ENCODE measurements at places on chromosomes 16 and 17. TPM values are rescaled to one million over a fixed set of nuclear protein-coding genes. Genes with fewer than 3 reads are reported as not detected.

Gene GRAP
- total RNA-seq = 20.4 TPM

GRCh38 chr16:26606381-26607150 is 460.2 kb upstream of the C16orf82 start:
- no peak for DNase-seq

- no peak for DNase-seq
Observed at GRCh38 chr16:12065866-12066545, 89.5 kb downstream of the SNX29 start.

GRCh38 chr16:17467923-17468540 is 2.7 kb downstream of the XYLT1 start:
- DNase-seq = peak; percentile 45

DNA sequence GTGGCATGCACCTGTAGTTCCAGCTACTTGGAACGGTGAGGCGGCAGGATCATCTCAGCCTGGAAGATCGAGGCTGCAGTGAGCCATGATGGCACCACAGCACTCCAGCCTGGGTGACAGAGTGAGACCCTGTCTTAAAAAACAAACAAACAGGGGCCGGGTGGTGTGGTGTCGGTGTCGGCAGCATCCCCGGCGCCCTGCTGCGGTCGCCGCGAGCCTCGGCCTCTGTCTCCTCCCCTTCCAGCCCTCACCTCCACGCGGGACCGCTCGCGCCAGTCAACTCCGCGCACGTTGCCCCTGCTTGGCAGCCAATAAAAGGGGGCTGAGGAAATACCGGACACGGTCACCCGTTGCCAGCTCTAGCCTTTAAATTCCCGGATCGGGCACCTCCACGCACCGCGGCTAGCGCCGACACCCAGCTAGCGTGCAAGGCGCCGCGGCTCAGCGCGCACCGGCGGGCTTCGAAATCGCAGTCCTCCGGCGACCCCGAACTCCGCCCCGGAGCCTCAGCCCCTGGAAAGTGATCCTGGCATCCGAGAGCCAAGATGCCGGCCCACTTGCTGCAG is 204.7 kb downstream of the CDRT15L2 start:
- DNase-seq = no peak

DNA sequence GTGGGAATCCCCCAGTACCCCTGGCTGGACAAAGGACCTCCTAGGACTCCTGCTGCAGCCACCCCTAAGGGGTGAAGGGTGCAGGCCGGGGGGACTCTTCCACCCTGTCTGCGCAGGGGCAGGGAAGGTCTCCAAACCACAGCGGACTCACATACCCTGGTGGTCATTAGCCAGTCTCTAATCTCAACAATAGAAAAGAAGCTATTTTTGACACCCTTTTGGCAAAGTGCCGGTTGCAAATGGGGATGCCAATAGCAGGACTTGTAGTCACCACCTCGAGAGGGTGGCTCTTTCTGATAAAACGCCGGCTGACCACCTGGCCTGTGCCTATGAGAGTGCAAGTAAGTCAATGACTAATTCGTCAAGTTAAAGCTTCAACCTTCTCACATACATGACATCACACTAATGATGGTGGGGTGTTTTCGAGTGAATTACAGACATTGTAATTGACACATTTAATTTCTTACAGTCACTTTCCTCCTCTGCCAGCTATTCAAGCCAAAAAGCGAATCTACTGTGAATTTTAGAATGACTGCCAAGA is 23.1 kb upstream of the DNAH17 start:
- DNase-seq = no peak

- DNase-seq = no peak
Observed at GRCh38 chr16:77514500-77515220, 79.8 kb upstream of the ADAMTS18 start.

Gene MLYCD
- total RNA-seq = 5.3 TPM

DNA sequence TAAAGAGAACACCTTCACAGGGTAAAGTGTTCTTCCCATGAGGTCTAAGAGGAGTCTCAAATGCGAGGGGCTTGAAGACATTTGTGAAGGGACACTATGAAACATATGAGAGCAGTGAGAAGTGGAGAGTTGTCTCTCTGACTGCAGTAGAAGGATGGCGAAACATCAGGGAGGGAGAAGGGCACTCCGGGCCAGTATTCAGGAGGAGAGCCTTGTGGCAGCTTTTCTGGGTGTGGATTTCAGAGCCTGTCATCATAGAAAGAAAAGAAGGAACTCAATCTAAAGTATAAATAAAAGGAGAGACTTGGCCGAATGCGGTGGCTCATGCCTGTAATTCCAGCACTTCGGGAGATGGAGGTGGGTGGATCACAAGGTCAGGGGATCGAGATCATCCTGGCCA is 117.2 kb downstream of the RBFOX1 start:
- no peak for DNase-seq

- DNase-seq = no peak
Observed at GRCh38 chr16:66300037-66300436, 66.5 kb upstream of the CDH5 start.

DNA sequence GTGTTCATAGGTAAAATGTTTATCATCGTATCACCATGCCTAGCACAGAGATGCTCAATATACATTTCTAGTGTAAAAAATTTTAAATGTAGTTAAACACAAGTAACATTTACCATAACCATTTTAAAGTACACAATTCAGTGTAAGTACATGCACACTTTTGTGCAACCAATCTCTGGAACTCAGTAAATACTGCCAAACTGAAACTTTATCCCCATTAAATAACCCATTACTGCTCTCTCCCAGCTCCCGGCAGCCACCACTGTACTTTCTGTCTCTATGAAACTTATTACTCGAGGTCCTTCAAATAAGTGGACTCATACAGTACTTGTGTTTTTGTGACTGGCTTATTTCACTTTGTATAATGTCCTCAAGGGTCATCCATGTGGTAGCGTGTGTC is 29.0 kb downstream of the RMI2 start:
- no peak for DNase-seq

Gene ZNF469
- total RNA-seq = 0.75 TPM

DNA sequence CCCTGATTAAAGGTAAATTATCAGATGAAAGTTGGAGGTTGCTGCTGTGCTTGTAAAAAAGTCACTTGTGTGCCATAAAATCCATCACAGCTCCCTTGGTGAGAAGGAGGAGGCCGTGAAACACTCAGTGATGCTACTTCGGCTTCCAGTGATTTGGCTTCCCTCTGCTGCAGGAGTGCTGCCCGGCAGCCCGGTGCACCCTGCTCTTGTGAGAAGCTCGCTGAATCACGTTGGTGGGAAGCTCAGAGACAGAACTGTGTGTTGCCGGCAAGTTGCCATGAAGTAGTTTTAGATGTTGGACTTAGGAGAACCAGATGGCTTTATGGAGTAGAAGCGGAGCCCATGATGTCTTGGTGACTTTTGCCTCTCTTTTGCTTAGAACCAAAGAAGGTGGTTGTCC is 33.3 kb downstream of the MSI2 start:
- DNase-seq = no peak

DNA sequence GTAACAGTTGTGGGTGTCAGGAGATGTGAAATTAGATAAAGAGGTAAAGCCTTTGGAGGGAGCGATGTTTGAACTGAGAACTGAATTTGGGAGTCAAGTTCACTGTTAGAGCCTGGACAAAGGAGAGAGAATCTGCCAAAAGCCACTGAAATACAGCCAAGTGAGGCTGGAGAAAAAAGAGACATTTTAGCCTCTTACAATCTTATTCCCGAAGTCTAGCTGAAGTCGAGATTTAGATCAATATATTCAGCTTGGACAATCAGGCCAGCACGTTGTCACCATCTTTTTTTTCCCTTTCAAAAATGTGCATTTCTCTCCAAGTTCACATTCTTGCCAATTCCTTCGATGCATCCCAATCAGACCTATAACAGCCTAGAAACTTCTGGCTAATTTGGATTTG is 312.2 kb downstream of the RBFOX1 start:
- DNase-seq = no peak

DNA sequence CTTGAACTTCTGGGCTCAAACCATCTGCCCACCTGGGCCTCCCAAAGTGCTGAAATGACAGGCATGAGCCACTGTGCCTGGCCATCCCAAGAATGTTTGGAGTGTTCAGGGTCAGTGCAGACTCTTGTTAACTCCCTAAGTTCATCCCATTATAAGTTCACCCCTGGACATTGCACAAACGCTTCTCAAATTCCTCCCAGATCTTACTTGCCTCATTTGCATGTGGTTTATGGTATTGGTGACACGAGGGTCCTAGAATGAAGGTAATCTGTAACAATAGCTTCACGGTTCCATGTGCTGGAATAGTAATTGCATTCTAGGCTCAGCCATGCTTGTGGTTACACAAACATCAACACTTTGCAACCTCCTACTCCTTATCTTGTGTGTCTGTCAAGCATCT is 5.0 kb upstream of the CCDC42 start:
- no peak for DNase-seq

Gene PRSS33
- total RNA-seq = not detected

GRCh38 chr16:77336637-77337036 is 98.2 kb downstream of the ADAMTS18 start:
- no peak for DNase-seq

Gene SUMO2
- 207 TPM for total RNA-seq

Gene CDH8
- not detected for total RNA-seq

DNA sequence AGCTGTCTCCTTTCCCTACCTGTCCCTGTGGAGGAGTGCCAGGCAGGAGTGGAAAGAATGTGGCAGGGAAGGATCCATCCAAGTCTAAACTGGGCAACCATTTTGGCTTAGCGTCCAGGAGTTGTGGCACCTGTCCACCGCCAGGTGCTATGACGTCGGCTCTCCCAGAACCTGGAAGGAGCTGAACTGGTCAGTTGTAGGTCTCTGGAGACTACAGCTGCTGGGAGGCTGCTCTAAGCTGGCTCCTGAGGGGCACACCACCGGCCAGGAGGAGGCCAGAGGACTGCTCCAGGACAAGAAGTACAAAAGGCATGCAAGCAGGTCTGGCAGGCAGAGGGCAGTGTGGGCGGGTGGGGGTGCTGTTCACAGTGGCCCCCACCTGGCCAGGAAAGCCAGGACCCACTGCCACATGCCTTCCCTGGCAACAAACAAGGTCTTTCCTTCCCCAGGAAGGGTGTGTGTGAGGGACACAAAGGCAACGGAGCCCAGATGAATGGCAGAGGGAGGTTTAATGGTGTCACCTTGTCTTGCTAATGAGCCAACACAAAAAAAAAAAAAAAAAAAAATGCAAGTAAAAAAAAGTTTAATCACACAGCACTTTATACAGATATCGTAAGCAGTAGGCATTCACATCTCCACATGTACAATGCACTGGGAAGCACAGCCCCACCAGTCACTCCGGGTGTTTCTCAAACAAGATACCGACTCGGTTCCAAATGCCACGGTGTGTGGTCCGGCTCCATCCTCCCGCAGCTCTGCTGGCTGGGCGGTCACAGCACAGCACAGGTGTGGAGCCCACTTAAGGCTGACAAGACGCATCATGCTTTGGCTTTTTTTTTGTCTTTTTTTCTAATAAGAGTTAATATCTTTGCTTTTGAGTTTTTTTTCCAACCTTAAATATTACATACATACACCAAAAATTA is 4.8 kb downstream of the SPHK1 start:
- DNase-seq = no peak

GRCh38 chr17:4499431-4500190 is 930 bp downstream of the SPNS2 start:
- DNase-seq = no peak

Gene BIRC5
- total RNA-seq = 0.41 TPM

Gene RDM1
- not detected for total RNA-seq

GRCh38 chr17:17810084-17810894 is 26.5 kb downstream of the SREBF1 start:
- no peak for DNase-seq

GRCh38 chr17:77836557-77837041 is 121.9 kb upstream of the TNRC6C start:
- DNase-seq = no peak

Gene CES4A
- 14.9 TPM for total RNA-seq

DNA sequence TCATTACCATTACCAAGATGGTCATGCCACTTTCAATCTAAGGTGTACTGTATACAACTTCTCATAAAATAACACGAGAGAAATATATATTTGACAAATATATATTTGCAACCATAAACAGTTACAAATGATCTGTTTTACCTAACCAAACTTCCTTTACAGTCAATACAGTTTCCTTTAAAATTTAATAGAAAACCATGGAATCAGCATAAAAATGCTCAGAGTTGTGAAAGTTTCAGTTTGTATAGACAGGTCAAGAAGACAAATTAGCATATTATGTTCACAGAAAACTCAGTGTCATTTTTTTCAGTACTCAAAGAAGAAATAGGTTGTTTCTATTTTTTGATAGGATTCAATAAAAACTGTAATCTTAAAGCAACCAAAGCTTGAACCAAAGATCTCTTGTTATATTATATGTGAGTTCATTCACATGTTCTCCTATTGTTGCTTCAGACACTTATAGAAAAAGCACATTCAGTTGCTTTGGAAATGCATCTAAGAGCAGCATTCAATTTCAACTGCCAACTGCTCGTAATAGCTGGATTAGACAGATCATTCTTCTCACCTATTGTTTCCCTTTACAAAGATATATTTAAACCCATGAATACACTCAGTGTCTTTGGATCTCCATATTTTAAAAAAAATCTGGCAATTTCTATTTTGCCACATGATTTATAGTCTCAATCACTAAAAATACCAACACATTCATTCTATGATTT is 15.1 kb downstream of the SSH2 start:
- DNase-seq = no peak

DNA sequence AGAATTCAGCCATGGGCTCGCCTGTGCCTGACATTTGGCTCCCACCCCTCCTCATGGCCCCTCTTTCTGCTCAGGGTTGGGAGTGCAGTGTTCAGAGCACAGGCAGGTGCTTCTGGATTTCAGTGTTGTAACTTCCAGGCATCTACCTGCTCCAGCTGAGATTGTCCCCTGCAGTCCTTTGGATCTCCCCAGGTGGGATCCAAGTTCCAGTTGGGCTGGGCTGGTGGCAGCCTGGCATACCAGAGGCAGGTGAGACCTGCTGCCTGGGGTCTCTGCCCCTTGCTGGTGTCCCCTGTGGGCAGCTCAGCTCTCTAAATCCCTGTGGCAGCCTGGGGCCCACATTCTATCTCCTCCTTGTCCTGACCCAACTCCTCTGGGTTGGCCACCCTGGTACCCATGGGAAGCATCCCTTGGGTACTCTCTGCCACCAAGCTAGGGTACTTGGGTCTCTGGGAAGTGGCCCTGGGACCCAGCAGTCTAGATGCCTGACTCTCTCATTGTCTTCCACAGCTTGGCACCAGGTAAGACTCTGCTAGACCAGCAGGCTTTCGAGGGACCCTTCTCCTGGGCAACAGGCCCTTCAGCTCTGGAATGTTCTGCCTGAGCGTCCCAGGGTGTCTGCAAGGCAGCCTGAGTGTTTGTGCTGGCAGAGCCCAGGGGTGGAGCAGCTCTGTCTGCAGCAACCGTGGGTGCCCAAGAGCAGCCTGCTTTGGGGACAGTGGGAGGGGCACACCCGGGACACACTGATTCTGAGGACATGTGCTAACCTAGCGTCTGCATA is 42.5 kb downstream of the DNAH17 start:
- DNase-seq = no peak

DNA sequence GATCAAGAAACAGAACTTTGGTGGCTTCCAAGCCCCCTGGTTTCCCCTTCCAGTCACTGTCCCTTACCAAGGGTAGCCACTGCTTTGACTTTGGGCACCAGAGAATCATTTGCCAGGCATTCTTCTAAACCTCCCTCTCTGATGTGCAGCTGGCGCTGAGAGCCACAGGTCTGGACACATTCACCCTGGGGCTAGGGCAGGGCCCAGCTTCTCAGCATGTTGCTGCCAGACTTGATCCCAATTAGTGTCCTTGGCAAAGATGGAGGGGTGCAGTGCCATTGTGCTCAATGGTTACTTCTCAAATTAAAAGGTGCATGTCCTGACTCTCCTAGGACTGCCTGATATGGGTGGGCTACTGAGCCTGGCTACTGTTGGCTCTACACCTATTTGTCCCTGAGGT is 7.6 kb upstream of the SLC47A2 start:
- DNase-seq = no peak

GRCh38 chr17:62723842-62724241 is 84.3 kb downstream of the MARCHF10 start:
- no peak for DNase-seq

Gene ANKRD40CL
- not detected for total RNA-seq

Data from CD4-positive, alpha-beta T cell (primary cell).